ENCODE measurements at places on chromosomes 4 and X.

DNA sequence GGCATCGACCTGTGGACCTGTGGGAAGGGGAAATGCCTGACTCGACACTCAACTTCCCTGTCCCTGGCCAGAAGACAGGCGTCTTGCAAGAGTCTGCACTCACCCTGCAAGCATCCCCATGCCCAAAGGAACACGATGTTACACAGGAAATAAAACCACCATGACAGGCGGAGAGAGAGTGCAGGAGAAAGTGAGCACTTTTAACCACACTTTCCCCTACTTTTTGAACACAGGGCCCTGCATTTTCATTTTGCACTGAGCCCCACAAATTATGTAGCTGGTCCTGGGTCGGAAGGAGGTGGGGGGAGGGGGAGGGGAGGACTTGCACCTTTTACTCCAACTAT lies 13.8 kb upstream of the MAN2B2 start:
- DNase-seq: no peak

GRCh38 chrX:46796574-46797191 lies 37.8 kb upstream of the SLC9A7 start:
- peak; percentile 13 for DNase-seq

DNA sequence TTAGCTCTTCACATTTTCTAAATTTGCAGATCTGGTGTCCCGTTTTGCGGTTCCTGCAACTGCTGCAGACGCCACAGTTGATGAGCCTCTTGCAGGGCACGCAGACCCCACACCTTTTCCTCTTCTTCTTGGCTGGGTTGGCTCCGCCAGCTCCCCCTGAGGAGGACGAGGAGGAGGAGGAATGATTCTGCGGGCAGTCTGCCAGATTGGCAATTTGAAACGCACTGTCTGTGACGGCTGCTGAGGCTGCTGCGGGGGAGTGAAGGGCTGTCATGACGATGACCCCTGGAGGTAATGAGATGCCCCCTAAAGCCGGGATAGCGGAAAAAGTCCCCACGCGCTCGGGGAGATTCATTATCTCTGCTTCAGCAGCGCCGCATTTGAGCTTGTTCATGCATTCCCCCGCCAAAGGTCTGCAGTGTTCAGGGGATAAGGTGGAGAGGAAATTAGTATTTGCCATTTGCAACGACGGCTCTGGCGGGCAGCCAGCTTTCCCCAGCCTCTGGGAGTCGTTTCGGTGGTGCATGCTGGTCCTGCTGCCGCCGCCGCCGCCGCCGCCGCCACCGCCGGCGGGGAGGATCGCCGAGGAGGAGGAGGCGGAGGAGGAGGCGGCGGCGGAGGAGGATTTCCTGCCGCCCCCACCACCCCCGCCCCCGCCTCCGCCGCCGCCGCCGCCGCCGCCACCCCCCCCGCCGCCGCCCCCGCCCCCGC lies 3.8 kb downstream of the CXXC4 start:
- no peak for DNase-seq

- DNase-seq: no peak
Observed at GRCh38 chr4:37685823-37686372, 278 bp downstream of the RELL1 start.

DNA sequence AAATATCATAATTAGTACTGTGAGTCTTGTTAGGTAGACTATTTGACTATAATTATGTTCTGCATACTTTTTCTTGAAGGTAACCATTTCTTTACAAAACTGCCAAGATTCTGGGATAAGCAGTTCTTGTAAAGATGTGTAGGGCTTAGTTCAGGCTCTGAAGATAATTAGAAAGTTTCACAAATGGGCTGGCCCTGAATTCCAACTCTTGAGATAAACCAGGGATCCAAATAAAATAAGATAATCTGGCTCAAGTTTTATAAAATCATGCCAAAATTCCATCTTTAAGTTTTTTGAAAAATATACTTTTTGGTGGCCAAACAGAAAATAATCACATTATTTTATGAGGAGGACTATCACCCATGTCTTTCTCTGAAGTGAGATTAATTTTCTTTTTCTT lies 35.5 kb upstream of the GLRB start:
- no peak for DNase-seq

GRCh38 chr4:119008761-119009160 lies 120.1 kb downstream of the SYNPO2 start:
- DNase-seq: no peak

DNA sequence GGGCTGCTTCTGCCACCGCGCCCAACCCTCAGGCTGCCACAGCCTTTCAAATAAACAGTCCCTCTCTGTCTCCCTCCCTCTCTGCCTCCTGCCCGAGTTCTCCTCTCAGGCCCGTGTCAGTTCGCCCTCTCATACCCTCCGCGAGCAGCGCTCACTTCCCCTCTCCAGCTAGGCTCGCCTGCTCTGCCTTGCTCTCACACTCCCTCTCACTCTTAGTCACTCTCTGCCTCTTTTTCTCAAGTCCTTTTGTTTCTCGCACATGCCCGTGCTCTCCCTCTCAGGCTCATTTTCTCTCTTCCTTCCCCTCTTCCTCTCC lies 3.2 kb downstream of the EFNB1 start:
- peak; percentile 42 for DNase-seq

GRCh38 chrX:103878466-103879122 lies 46.5 kb upstream of the RAB9B start:
- no peak for DNase-seq
